ENCODE measurements at places on chromosomes 7 and 10.

GRCh38 chr10:45227456-45227855 is 88.0 kb downstream of the OR13A1 start:
- no peak for DNase-seq
- no peaks in the 10 kb centered on the region for H3K27me3 ChIP-seq
- no peak overlapping the region for H3K27ac ChIP-seq
- no peak overlapping the region for H3K4me3 ChIP-seq
- H3K4me1 ChIP-seq = no peaks in the 10 kb centered on the region

DNA sequence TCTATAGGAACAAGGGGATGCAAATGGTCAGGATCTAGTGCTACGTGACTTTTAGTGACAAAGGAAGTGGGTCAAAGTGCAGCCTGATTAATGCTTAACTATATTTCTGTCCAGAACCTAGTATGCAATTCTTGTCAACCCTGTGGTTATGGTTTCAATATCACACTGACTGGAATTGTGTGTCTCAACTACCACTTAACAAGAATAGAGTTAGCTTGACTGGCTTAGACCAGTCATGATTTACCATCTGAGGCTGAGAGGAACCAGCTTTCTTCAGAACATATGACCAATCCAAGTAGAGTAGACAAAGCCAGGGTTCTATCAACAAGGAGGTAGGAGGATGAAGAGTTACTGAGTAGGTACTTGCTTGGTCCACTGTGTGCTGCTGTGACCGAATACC is 54.4 kb downstream of the MYPN start:
- H3K36me3 ChIP-seq = no peaks in the 10 kb centered on the region
- DNase-seq = no peak
- no peak overlapping the region for H3K4me3 ChIP-seq
- no peak overlapping the region for H3K27ac ChIP-seq
- H3K4me1 ChIP-seq = no peaks in the 10 kb centered on the region

- H3K27me3 ChIP-seq = no peaks in the 10 kb centered on the region
- no peaks in the 10 kb centered on the region for H3K4me1 ChIP-seq
- H3K27ac ChIP-seq = no peak overlapping the region
- DNase-seq = no peak
These were observed 6.2 kb upstream of the MBL2 start for GRCh38 chr10:52778511-52779392.

DNA sequence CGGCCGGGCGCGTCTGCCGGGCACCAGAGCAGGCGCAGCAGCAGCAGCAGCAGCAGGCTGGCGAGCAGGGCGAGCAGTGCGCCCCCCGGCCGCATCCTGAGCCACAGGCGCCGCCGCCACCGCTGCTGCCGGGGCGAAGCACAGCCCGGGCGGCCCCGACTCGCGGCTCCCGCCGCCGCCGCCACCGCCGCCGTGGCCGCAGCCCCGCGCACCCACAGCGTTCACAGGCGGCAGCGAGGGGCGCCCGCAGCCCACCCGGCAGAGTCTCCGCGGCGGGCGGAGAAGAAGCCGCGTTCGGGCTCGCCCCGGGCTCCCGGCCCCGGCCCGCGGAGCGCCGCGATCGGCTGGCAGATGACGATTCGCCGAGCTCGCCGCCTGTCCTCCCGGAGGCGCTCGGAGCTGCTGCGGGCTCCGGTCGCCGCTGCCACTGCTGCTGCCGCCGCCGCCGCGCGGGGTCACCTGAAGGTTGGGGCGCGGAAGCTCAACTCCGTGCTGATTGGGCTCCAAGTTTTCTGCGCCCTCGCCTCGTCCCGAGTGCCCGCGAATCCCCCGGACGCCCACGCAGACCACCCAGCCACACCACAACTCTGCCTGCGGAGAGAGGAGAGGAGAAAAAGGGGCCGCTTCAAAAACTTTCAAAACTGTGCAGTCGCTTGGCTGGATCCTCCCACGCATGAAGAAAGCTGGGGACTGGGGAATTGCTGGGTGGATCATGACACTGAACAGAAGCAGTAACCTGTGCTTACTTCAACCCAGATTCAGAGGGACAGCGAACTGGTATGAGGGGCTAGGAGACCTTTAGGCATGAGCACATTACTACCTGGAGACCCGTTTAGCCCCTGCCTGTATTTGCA is at the start of gene ST8SIA6:
ST8SIA6 (minus strand) TSS at position 435 of the 854 bp plus-strand sequence; CDS start at position 95, 340 bp downstream.
- no peaks in the 10 kb centered on the region for H3K4me1 ChIP-seq
- H3K36me3 ChIP-seq = no peaks in the 10 kb centered on the region
- H3K27ac ChIP-seq = peak within 1 kb of the TSS; percentile 69
- peak; percentile 36 for DNase-seq
- H3K27me3 ChIP-seq = no peaks in the 10 kb centered on the region

GRCh38 chr10:112223725-112224124 is 40.2 kb upstream of the GPAM start:
- H3K36me3 ChIP-seq = no peaks in the 10 kb centered on the region
- no peak overlapping the region for H3K4me3 ChIP-seq
- no peak overlapping the region for H3K27ac ChIP-seq
- H3K27me3 ChIP-seq = no peaks in the 10 kb centered on the region
- DNase-seq = no peak

- H3K4me3 ChIP-seq = no peak overlapping the region
- no peak for DNase-seq
- H3K27ac ChIP-seq = no peak overlapping the region
- no peaks in the 10 kb centered on the region for H3K36me3 ChIP-seq
- no peaks in the 10 kb centered on the region for H3K4me1 ChIP-seq
These were observed 79.3 kb upstream of the ZNF479 start for GRCh38 chr7:57211428-57212100.

GRCh38 chr10:14534152-14534551 is 203.4 kb upstream of the FRMD4A start:
- H3K4me3 ChIP-seq = no peak overlapping the region
- H3K36me3 ChIP-seq = peaks cover 2% of the 10 kb centered on the region
- peaks cover 2% of the 10 kb centered on the region for H3K4me1 ChIP-seq
- H3K27ac ChIP-seq = no peak overlapping the region
- H3K27me3 ChIP-seq = no peaks in the 10 kb centered on the region

DNA sequence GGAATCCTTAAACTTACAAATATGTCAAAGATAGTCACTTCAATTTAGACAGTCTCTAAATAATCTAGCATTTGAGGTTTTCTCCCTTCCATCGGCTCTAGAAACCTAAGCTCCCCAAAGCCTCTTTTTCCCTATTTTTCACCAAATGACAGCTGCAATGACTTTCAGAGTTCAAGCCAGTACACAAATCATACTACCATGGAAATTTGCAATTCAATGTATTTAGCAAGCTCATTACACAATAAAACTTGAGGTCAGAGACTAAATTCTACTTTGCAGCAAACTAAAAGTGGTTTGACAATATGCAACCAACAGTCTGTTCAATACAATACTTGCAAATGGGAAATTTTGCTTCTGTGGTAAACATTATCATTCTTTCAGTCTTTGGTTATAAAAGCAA is 80.3 kb downstream of the SKIDA1 start:
- peaks cover 3% of the 10 kb centered on the region for H3K4me1 ChIP-seq
- no peaks in the 10 kb centered on the region for H3K27me3 ChIP-seq
- no peaks in the 10 kb centered on the region for H3K36me3 ChIP-seq
- DNase-seq = no peak
- H3K27ac ChIP-seq = no peak overlapping the region
- H3K4me3 ChIP-seq = no peak overlapping the region

GRCh38 chr7:17830206-17830605 is 110.1 kb downstream of the SNX13 start:
- no peak overlapping the region for H3K4me3 ChIP-seq
- no peaks in the 10 kb centered on the region for H3K27me3 ChIP-seq
- no peaks in the 10 kb centered on the region for H3K36me3 ChIP-seq
- H3K4me1 ChIP-seq = no peaks in the 10 kb centered on the region

GRCh38 chr7:80611353-80611752 is 27.1 kb upstream of the CD36 start:
- no peak for DNase-seq
- H3K4me1 ChIP-seq = peaks cover 2% of the 10 kb centered on the region
- no peaks in the 10 kb centered on the region for H3K27me3 ChIP-seq
- no peak overlapping the region for H3K4me3 ChIP-seq
- H3K27ac ChIP-seq = no peak overlapping the region
- H3K36me3 ChIP-seq = no peaks in the 10 kb centered on the region

DNA sequence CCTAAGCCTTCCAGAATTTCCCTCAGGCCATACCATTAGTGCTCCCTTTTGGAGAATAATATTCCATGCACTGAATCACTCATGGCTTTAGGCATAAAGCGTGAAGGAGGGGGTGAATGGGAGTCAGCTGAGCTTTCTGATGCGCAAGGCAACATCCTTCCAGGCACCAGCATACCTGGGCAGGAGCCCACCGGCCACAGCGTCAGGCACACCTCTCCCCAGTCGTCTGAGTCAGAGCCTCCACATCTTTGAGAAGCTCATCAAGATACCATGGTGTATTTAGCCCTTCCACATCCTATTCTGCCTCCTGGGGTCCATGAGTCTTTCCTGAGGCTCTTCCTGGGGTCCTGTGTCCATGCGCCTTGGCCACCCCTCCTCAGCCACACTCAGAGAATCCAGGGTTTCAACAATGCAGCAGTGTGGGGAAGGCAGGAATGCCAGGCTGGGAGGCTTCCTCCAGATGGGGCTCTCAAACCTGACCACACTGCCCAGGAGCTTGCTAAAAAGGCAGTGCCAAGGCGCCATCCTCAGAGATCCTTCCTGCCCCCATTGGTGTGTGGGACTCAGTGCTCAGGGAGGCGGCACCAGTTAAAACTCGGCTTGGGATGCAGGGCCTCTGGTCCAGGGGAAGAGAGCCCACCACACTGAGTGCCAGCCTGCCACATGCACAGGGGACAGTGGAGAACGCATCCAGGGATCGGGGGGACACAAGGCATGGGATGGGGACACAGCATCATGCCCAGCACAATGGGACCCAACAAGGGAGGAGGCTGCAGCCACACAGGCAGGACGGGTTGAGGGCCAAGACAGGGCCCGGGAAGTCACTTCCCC is 31.6 kb downstream of the RASGEF1A start:
- no peak for DNase-seq
- peaks cover 4% of the 10 kb centered on the region for H3K27me3 ChIP-seq
- no peaks in the 10 kb centered on the region for H3K36me3 ChIP-seq
- peak overlapping the region; percentile 3 for H3K4me3 ChIP-seq

DNA sequence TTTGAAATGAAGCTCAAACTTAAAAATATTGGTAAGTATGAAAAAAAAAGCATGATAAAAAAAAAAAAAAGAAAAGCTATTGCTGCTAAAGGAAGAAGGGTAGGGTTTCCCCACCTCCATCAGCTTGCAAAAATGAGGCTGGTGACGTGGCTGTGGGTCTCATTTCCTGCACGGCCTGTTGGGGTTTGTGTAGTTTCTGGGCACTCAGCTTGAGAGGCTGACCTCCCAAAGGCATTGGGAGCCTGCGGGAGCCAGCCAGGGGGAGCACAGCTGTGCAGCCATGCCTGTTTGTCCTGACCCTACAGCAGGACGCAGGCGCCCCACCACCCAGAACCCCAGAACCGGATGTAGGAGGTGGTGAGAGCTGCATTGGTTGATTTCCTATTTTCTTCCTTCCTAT is 48.8 kb upstream of the CARD11 start:
- H3K4me3 ChIP-seq = no peak overlapping the region
- H3K27ac ChIP-seq = no peak overlapping the region
- H3K36me3 ChIP-seq = no peaks in the 10 kb centered on the region
- H3K4me1 ChIP-seq = peaks cover 5% of the 10 kb centered on the region
- no peak for DNase-seq
- no peaks in the 10 kb centered on the region for H3K27me3 ChIP-seq

GRCh38 chr10:35668865-35669650 is 27.0 kb upstream of the FZD8 start:
- peaks cover 9% of the 10 kb centered on the region for H3K4me1 ChIP-seq
- no peak for DNase-seq
- peak overlapping the region; percentile 70 for H3K4me3 ChIP-seq

DNA sequence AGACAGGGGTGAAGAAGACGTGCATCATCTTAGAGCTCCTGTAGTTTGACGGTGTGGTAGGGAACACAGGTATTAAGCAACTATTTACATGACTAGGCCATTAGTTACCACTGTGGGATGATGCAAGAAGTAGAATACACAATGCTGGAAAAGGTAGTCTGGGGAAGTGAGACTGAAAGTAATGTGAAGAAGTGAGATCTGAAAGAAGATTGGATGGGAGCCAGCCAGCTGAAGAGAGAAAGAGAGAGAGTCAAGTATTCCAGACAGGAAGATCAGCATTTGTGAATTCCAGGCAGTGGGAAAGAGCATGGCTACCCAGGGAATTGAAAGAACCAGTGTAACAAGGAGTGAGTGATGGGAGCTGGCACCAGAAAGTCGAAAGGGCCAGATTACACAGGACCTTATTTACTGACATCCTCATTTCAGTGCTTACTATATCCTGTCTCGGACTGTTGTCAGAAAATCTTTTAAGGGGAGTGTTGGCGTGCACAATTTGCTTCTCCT is 4.0 kb upstream of the CFAP58 start:
- no peak for DNase-seq
- H3K36me3 ChIP-seq = no peaks in the 10 kb centered on the region
- H3K4me3 ChIP-seq = no peak overlapping the region
- H3K4me1 ChIP-seq = peaks cover 1% of the 10 kb centered on the region
- no peaks in the 10 kb centered on the region for H3K27me3 ChIP-seq

DNA sequence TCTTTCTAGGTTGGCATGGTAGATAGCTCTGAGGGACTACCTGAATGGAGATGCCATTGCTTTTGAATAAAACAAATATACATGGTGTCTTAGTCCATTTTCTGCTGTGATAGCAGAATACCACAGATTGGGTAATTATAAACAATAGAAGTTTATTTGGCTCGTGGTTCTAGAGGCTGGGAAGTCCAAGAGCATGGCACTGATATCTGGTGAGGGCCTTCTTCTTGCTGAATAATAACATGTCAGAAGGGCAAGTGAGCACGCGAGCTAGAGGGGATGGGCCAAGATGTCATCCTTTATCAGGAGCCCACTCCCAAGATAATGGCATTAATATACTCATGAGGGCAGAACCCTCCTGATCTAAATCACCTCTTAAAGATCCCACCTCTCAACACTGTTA is 21.9 kb downstream of the SGPL1 start:
- H3K36me3 ChIP-seq = peaks cover 52% of the 10 kb centered on the region
- H3K4me1 ChIP-seq = no peaks in the 10 kb centered on the region
- H3K4me3 ChIP-seq = no peak overlapping the region
- H3K27me3 ChIP-seq = no peaks in the 10 kb centered on the region

DNA sequence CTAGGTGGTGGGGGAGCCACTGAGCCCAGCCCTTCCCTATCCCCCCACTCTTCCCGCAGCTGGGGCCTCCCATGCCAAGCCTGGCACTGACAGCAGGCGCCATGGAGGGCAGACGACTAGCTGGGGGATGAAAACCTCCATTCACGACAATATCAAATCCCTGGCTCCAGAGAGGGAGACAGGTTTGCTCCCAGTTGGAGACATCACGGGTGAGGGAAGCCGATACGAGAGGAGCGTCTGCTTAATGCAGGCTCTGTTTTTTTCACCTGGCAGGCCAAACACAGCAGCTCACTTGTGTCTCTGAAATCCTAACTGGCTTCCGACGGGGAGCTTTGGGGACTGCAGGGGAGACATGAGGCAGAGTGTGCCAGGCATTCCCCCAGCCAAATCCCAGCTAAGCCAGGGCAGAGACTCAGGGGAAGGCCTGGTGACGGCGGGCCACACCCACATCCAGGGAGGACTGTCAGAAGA is 307.4 kb upstream of the ZMIZ1 start:
- H3K27me3 ChIP-seq = no peaks in the 10 kb centered on the region
- no peak overlapping the region for H3K27ac ChIP-seq
- no peak for DNase-seq
- H3K4me1 ChIP-seq = peaks cover 15% of the 10 kb centered on the region
- H3K4me3 ChIP-seq = no peak overlapping the region

- H3K4me3 ChIP-seq = no peak overlapping the region
- H3K4me1 ChIP-seq = peaks cover 2% of the 10 kb centered on the region
- H3K27me3 ChIP-seq = no peaks in the 10 kb centered on the region
These were observed 94.9 kb upstream of the PRSS1 start for GRCh38 chr7:142654398-142654797.

Data from neuronal stem cell (in vitro differentiated cells).